Left lung (tissue), 14 donors: ENCODE measurements at places on chromosomes 16 and 17. TPM values are rescaled to one million over a fixed set of nuclear protein-coding genes. Genes with fewer than 3 reads are reported as not detected.

Gene DYNLRB2
- total RNA-seq = 5.3 TPM

DNA sequence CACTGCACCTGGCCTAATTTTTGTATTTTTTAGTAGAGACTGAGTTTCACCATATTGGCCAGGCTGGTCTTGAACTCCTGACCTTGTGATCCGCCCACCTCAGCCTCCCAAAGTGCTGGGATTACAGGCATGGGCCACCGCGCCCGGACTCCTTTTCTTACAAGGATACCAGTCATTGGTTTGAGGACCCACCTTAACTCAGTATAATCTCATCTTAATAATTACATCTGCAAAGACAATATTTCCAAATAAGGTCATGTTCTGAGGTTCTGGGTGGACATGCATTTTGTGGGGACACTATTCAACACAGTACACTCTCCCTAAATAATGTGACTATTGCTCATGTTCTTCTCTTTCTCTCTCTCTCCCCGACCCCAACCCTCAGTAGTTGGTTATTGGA lies 63.7 kb downstream of the ERCC4 start:
- DNase-seq = no peak
- no peaks in the 10 kb centered on the region for H3K36me3 ChIP-seq
- no peaks in the 10 kb centered on the region for H3K27me3 ChIP-seq
- no peaks in the 10 kb centered on the region for H3K4me1 ChIP-seq
- no peak overlapping the region for H3K4me3 ChIP-seq
- no peak overlapping the region for H3K27ac ChIP-seq

Gene UNC13D
- total RNA-seq = 60.5 TPM

DNA sequence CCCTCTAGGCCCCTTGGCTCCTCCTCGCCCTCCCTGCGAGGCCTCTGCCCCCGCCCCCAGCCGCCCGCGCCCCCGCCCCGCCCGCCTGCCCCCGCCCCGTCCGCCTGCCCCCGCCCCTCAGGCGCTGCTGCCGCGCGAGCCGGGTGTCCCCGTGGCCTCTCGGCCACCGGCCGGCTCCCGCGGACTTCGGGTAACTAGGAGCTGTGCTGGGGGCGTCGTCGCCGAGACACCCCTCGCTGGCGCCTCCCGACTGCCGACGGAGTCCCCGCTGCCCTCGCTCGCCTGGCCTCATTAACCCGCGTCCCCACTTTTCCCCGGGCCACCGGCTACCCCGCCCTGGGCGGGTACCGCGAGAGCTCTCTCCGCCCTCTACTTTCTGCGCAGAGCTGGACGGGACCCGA lies at the start of gene TLCD1:
Gene TLCD1 (minus strand): TSS at position 8 of the 401 bp plus-strand sequence. CDS start 136 bp downstream, outside the sequence.
- peaks cover 39% of the 10 kb centered on the region for H3K36me3 ChIP-seq
- peak; percentile 92 for DNase-seq
- H3K27me3 ChIP-seq = no peaks in the 10 kb centered on the region

DNA sequence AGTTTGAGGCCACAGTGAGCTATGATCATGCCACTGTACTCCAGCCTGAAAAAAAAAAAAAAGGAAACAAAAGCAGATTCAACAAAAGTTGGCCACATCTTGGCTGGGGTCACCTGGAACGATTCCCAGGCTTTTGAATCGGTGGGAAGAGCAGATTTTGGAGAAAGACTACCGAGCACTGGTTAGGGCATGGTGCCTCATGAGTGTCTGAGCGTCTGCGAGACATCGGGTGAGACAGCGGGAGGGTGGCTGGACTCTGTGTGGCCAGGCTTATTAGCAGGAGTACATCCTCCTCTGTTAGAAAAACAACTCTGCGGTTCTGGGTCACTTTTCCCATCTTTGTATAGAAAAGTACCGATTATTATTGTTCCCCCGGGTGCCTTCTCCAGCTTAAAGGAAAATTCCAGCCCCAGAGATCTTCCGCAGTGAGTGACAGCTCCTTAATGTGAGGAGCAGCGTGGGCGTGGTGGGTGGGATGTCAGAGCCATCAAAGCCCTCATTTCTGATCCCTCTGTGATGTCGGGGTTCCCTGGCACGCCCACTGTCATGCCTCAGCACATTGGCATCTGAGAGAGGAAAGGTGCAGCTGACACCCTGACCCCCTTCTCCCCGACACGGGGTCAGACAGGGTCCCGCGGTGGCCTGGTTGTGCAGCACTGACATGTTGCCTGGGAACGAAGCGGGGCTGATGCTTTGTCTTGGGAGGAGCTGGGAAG lies 6.9 kb downstream of the RGS9 start:
- no peaks in the 10 kb centered on the region for H3K27me3 ChIP-seq
- no peak overlapping the region for H3K27ac ChIP-seq
- DNase-seq = no peak
- no peaks in the 10 kb centered on the region for H3K4me1 ChIP-seq
- no peaks in the 10 kb centered on the region for H3K36me3 ChIP-seq

DNA sequence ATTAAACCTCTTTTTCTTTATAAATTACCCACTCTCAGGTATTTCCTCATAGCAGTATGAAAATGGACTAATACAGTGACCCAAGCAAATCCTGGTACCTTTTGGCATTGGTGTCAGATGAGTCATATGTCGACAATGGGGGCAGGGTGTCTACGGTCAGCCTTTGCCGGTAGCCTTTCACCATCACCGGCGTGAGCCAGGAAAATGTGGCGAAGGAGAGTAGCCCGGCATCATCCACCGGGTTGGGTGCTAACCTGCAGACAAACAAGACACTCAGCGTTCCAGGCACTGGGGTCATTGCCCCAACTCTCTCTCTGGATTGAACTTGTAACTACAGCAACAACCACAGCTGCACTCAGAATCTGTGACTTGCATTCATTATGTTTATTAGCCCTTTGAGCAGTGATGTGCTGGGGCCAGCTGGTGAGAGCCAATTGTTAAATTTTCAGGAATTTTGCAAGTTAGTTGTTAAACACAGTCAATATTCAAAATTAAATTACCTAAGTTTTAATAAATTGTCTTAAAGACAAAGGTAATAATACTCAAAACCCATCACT lies 11.9 kb downstream of the ABCC12 start:
- H3K4me1 ChIP-seq = no peaks in the 10 kb centered on the region
- no peak overlapping the region for H3K27ac ChIP-seq
- H3K36me3 ChIP-seq = no peaks in the 10 kb centered on the region
- H3K4me3 ChIP-seq = no peak overlapping the region
- no peaks in the 10 kb centered on the region for H3K27me3 ChIP-seq

GRCh38 chr17:66910651-66911285 lies 53.7 kb upstream of the CACNG4 start:
- no peaks in the 10 kb centered on the region for H3K36me3 ChIP-seq
- H3K4me1 ChIP-seq = no peaks in the 10 kb centered on the region
- H3K4me3 ChIP-seq = no peak overlapping the region
- no peaks in the 10 kb centered on the region for H3K27me3 ChIP-seq

GRCh38 chr16:79640513-79641360 lies 40.2 kb upstream of the MAF start:
- H3K27me3 ChIP-seq = no peaks in the 10 kb centered on the region
- DNase-seq = no peak
- H3K27ac ChIP-seq = no peak overlapping the region

DNA sequence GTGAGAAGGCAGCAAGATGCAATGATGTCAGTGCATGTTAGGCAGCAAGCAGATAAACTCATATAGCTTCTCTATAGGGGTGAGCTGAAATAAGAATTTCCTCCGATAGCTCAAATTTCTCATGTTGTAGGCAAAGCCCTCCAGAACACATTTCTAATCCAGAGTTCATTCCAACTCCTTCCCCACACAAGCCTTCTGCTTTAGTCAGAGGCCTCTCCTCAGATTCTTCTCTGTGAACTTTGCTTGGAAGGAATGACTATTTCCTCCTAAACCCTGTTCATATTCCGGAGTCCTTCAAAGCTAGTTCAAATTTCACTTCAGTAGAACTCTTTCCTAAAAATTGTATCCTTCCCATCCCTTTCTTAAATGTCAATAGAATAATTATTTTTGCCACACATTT lies 144.8 kb downstream of the KCNJ2 start:
- no peaks in the 10 kb centered on the region for H3K36me3 ChIP-seq
- DNase-seq = no peak
- H3K27me3 ChIP-seq = no peaks in the 10 kb centered on the region

DNA sequence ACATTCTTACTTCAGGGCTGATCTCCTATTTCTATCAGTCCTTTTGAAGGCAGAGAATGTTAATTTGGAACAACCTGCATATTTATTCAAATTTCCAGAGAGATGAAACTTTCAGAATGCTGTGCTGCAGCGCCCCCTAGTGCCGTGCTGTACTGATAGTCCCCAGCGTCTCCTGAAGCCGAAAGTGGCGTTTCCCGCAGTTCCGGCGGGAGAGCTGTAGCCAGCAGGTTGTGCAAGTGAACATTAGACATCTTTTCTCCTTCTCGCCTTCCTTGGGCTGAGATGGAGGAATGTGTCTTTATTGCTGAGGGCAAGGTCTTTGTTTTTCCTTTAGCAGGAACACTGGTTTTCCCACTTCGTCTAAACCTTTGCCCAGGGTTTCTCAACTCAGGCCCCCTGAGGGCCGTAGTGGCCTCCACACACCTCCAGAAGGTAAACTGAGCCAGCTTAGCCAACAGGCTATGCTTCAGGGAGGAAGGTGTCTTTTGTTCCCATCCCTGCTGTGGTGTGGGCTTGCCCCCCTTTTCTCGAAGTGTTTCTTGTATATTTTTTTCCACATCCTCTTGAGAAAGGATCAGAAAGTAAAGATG lies 26.4 kb downstream of the USP10 start:
- H3K4me3 ChIP-seq = peak overlapping the region; percentile 32
- DNase-seq = peak; percentile 88
- H3K36me3 ChIP-seq = no peaks in the 10 kb centered on the region
- peak overlapping the region; percentile 80 for H3K27ac ChIP-seq
- H3K27me3 ChIP-seq = no peaks in the 10 kb centered on the region

- DNase-seq = no peak
- H3K27me3 ChIP-seq = no peaks in the 10 kb centered on the region
These were observed 178.4 kb upstream of the C17orf78 start for GRCh38 chr17:37197336-37197735.

- no peaks in the 10 kb centered on the region for H3K36me3 ChIP-seq
- peaks cover 22% of the 10 kb centered on the region for H3K4me1 ChIP-seq
- no peak overlapping the region for H3K4me3 ChIP-seq
- no peak for DNase-seq
- no peak overlapping the region for H3K27ac ChIP-seq
These were observed 119.0 kb upstream of the CDC42EP4 start for GRCh38 chr17:73430848-73431247.

Gene ZFPM1
- total RNA-seq = 7.0 TPM

DNA sequence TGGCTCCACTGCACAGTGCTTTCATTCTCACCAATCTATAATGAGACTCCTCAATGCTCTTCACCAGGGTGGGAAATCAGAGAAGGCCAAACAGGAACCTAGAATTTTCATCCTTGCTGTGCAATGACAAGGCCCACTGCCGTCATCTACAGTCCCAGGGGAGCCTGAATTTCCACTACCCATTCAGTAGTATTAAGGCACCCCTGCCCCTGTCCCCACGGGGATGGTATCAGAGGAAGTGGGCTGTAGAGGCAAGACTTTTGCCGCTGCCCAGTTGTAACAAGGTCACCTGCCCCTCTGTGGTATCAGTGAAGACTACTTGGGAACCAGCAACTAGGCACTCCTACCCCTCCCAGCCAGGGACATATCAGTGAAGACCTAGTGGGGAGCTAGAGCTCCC lies 104.5 kb downstream of the C16orf78 start:
- DNase-seq = no peak
- H3K36me3 ChIP-seq = no peaks in the 10 kb centered on the region
- no peak overlapping the region for H3K27ac ChIP-seq
- no peaks in the 10 kb centered on the region for H3K27me3 ChIP-seq

GRCh38 chr17:14209215-14209614 lies 27.4 kb downstream of the CDRT15 start:
- no peak for DNase-seq
- no peak overlapping the region for H3K27ac ChIP-seq
- no peaks in the 10 kb centered on the region for H3K27me3 ChIP-seq
- H3K36me3 ChIP-seq = no peaks in the 10 kb centered on the region
- H3K4me3 ChIP-seq = no peak overlapping the region

Gene CD300H
- total RNA-seq = 0.76 TPM

Gene ENO3
- total RNA-seq = 15.9 TPM

- no peak for DNase-seq
- no peaks in the 10 kb centered on the region for H3K27me3 ChIP-seq
- H3K27ac ChIP-seq = no peak overlapping the region
- H3K4me1 ChIP-seq = peaks cover 19% of the 10 kb centered on the region
These were observed 72.8 kb downstream of the WWP2 start for GRCh38 chr16:69834807-69835466.

- no peak for DNase-seq
- H3K4me1 ChIP-seq = peaks cover 11% of the 10 kb centered on the region
- H3K36me3 ChIP-seq = no peaks in the 10 kb centered on the region
These were observed 3.4 kb downstream of the CHST6 start for GRCh38 chr16:75491876-75492275.
